Mesenteric fat pad (tissue), 1 donor: ENCODE measurements at places on chromosomes 3 and 15. TPM values are rescaled to one million over a fixed set of nuclear protein-coding genes. Genes with fewer than 3 reads are reported as not detected.

The TGM4 gene
- total RNA-seq = not detected

The PSMD2 gene
- total RNA-seq = 211 TPM

GRCh38 chr3:76986876-76987474 lies 52.9 kb upstream of the ROBO2 start:
- DNase-seq = no peak

- no peak for DNase-seq
Measured at GRCh38 chr3:187889601-187890404, 144.5 kb upstream of the BCL6 start.

GRCh38 chr3:153110041-153110440 lies 52.0 kb upstream of the RAP2B start:
- DNase-seq = no peak

GRCh38 chr3:75341324-75342067 lies 322.6 kb upstream of the FRG2C start:
- no peak for DNase-seq

DNA sequence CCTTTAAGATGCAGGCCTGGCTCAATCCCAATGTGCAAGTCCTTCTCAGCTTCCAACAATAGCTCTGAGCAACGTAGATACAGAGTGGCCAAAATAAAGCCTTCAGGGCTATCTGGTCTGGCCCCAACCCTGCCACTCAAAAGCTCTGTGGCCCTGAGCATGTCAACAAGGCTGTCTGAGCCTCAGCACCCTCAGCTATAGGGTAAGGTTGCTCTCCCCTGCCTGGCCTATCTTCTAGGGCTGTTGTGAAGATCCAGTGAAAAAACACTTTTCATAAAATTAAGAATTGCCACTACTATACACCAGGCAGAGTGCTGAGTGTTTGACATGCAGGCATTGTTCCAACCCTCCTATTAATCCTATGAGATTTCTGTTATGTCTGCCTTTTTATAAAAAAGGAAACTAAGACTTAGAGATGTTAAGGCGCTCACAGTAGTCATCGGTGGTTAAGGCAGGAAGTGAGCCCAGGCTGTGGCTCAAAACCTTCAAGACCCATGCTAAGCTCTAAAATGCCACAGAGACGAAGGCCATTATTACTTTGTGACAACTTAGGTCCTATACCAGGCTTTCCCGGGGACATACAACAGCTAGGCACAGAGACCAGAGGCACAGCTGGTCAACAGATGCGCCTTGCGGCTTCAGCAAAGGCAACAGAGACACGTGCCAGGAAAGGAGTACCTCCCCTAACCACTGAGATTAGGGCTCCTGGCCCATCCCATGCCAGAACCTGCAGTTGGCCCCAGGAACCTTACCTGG lies 5.1 kb downstream of the POLG start:
- DNase-seq = no peak

GRCh38 chr3:169456900-169457299 lies 206.6 kb downstream of the MECOM start:
- DNase-seq = no peak
